Stimulated activated CD4-positive, alpha-beta T cell treated with anti-CD3 and anti-CD28 coated beads, Interleukin-15, amount 100 ng/mL, for 48 hours (primary cell): ENCODE measurements at places on chromosomes 1 and 21.
A peak's percentile ranks its signal among the peaks of the same experiment; 100 is the strongest.

- DNase-seq, result peak; percentile 36
Observed at GRCh38 chr1:72284348-72285073, 2.2 kb upstream of the NEGR1 start.

- no peak for DNase-seq
Observed at GRCh38 chr1:30273456-30273855, 449.9 kb downstream of the MATN1 start.

DNA sequence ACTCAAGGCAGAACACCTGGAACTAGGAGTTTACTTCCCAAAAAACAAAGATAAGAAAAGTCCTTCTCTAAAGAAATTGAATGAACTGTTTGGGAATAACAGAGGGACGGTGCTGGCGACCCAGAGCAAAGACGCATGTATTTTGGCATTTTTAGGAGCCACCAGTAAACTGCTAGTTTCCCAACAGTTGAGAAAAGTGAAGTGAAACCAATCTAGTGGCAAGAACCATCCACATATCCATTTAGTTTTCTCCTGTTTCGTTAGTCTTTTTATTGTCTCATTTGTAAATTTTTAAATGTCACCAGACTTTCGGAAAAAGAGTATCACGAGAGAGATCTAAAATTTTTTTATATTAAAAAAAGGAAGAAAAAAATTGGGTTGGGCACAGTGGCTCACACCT is 30.2 kb downstream of the ODF2L start:
- DNase-seq, result no peak

DNA sequence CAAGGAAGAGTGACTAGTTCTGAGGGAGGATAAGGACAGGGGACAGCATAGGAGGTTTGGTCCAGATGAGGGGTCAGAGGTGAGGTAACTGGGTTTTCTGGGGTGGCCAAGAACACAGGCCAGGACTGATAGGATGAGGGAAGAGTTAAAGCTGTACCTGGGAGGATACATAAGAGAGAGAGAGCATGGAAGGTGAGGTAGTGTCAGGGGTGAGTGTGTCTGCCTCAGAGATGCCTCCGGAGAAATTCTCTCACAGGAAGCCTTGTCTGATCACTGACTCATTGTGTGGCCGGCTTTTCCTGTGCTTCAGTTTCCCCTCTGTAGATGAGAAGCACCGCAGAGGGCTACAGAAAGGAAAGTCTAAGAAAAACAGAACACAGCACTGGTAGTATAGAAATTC is 40.2 kb downstream of the FASLG start:
- DNase-seq, result peak; percentile 63

GRCh38 chr1:164575356-164575886 is 16.4 kb downstream of the PBX1 start:
- DNase-seq, result no peak

DNA sequence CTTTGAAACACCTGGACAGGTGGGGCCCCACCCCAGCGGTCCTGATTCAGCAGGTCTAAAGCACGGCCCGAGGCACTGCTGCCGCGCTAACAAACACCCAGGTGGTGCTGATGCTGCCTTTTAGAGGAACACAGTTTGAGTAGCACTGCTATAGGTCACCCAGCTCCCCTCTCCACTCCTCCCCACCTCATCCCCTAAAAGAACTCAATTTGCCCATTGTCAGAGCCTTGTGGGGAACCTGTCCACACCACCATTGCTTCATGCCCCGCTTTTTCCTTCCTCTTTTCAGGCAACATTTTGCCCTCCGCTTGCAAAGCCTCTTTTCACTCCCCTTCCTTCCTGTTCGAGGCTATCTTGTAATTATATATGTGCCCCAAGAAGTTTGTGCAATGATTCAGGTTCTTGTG is 26.2 kb upstream of the PADI4 start:
- no peak for DNase-seq

DNA sequence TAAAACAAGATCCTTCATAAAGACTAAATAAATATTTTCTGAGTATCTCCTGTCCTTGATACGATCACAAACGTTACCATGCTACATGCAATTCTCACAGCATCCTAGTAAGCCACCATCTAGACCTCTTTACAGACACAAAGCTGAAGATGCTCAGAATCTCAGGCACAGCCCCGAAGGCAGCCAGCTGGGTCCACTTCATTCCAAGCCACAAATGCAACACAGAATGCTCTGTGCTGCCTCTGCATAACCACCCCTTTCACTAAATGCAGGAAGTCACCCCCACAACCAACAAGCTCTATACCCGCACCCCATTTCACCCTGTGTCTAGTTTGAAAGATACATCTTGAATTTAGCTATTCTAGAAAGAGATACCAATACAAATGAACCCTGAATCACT is 12.9 kb downstream of the RCAN1 start:
- DNase-seq, result no peak
